Daoy (cell line): ENCODE measurements at places on chromosomes 12 and 14. TPM values are rescaled to one million over a fixed set of nuclear protein-coding genes. Genes with fewer than 3 reads are reported as not detected.

The PLEKHD1 gene
- total RNA-seq = 0.06 TPM in 1 of 2 replicates, not detected in the other

The AHNAK2 gene
- total RNA-seq = 10.4 and 10.5 TPM in 2 replicates

The KLRG1 gene
- total RNA-seq = 0.12 and 0.69 TPM in 2 replicates

GRCh38 chr14:37726708-37727107 is 131.3 kb downstream of the TTC6 start:
- DNase-seq = no peak

DNA sequence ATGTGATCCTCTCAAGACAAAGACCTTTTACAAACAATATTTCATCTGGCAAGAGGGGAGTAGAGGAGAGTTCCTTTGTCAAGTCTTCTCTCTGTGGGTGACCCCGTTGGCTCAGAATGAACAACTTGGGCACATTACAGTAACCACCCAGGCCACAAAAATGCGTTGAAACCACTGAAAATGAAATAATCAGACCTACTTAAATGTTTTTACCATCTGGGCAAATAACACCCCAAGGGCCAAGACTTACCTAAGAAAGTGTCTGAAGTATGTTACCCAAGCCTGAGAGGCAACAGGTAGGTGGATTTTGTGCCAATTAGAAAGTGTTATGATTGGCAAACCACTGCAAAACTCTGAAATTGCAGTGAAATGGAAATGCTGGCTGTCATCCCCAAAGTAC is 1.3 kb downstream of the TC2N start:
- DNase-seq = peak; percentile 62

DNA sequence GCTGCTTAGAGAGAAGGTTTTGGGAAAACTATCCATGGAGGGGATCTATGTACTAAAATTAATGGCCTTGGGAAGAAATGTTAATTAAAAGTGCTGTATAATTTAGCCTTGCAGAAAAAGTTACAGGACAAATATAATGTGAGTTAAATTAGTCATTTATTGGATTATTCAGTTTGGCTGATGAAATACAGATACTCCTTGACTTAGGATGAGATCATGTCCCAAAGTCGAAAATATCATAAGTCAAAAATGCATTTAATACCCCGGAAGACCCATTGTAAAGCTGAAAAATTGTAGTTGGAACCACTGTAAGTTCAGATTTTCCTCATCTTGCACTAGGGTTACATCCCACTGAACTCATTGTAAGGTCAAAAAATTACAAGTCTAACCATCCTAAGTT is 9.7 kb downstream of the RTRAF start:
- no peak for DNase-seq
